ENCODE measurements at places on chromosomes 2 and 18.

GRCh38 chr18:50805732-50806131 lies 14.1 kb downstream of the MRO start:
- peak; percentile 7 for DNase-seq

- no peak for DNase-seq
Observed at GRCh38 chr2:108978709-108979111, 10.3 kb downstream of the EDAR start.

GRCh38 chr2:62871506-62871905 lies 166.0 kb downstream of the EHBP1 start:
- no peak for DNase-seq

- no peak for DNase-seq
Observed at GRCh38 chr2:200091126-200091525, 135.7 kb downstream of the MAIP1 start.

DNA sequence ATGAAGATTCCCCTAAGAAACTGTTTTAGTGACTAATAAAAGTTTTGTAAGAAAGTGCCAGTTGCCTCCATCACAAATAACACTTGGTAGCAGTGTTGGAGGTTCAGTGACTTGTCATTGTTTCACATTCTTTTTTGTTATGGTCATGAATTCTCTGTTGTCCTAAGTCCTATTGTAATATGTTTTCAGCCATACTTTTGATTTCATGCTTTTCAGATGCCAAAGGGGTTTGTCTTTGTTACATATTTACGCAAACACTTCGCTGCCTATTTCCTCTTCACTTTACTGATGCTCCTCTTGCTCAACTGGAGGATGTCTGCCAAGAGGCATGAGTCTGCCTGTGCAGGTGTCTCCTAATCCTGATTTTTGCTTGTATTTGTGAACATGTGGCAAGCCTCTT lies 66.6 kb downstream of the PHLPP1 start:
- DNase-seq: no peak

DNA sequence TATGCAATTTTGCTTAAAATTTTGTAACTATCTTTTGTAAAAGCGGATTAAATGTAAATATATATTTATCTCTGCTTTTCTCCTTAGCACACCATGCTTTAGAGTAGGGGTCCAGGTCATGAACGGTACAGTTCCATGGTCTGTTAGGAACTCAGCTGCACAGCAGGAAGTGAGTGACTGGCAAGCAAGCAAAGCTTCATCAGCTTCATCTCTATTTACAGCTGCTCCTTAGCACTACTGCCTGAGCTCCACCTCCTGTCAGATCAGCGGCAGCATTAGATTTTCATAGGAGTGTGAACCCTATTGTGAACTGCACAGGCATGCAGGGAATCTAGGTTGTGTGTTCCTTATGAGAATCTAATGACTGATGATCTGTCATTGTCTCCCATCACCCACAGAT lies 959.0 kb upstream of the SLC39A10 start:
- no peak for DNase-seq

- no peak for DNase-seq
Observed at GRCh38 chr2:71385012-71385411, 53.4 kb downstream of the ZNF638 start.
